ENCODE measurements at places on chromosomes 7 and 10.

- DNase-seq = no peak
Measured at GRCh38 chr10:4131407-4132215, 346.6 kb upstream of the KLF6 start.

DNA sequence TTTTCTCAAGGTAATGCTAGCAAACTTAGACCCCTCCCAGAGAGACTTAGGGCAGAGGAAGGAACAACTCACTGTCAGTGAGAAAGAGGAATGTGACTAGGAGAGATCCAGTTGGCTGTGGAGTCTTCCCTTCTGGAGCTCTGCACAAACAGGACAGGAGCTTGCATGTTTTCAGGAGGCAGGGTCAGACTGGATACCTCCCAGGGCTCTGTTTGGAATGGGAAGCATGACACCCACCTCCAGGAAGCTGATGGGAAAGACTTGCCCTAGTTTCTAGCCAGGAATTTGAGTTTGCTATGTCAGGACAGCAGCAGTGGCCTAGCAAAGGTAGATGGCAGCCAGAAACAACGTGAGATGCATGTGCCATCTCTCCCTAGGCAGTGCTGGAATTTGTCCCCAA lies 40.6 kb downstream of the GHRHR start:
- DNase-seq = no peak

DNA sequence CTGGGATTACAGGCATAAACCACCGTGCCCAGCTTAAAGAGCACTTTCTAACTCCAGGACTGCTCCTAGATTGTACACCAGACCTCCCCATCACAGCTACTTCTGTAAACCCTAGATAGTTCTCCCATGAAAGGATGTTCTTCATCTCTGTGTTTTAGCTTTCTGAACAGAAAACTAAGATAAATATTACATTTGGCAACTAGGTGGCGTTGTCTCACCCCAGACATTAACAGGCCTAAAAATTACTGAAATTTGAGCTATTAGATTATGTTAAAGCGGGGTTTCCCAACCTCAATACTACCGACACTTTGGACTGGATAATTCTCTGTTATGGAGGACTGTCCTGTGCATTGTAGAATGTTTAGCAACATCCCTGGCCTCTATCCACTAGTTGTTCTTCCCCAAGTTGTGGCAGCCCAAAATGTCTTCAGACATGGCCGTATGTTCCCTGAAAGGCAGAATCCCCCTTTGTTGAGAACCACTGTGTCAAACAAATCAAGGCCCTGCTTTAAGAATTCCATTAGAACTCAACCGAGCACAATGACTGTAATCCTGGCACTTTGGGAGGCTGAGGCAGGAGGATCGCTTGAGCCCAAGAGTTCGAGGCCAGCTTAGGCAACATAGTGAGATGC lies 19.1 kb downstream of the ATOH7 start:
- no peak for DNase-seq

DNA sequence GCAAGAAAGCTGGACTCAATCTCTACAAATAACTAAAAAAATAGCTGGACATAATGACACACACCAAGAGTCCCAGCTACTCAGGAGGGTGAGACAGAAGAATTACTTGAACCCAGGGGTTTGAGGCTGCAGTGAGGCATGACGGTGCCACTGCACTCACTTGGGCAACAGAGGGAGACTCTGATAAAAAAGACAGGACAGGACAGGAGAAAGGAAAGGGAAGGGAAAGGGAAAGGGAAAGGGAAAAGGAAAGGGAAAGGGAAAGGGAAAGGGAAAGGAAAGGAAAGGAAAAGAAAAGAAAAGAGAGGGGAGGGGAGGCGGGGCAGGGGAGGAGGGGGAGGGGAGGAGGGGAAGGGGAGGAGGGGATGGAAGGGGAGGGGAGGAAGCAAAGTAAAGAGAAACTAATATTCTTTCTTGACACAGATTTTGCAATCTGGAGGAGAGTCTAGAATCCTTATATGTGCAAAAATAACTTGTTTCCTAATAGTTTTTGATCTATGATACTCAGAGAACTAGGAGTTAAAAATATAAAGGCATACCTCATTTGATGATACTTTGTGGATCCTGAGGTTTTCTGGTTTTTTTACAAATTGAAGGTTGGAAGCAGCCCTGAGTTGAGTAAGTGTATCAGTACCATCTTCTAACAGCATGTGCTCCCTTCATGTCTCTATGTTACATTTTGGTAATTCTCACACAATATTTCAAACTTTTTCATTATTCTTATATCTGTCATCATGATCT lies 8.0 kb downstream of the SAR1A start:
- no peak for DNase-seq

- DNase-seq = no peak
Measured at GRCh38 chr10:77820349-77820748, 106.2 kb downstream of the DLG5 start.

- no peak for DNase-seq
Measured at GRCh38 chr10:105266966-105267539, 626.0 kb downstream of the SORCS3 start.

- DNase-seq = no peak
Measured at GRCh38 chr7:33157311-33157710, 27.9 kb downstream of the BBS9 start.

DNA sequence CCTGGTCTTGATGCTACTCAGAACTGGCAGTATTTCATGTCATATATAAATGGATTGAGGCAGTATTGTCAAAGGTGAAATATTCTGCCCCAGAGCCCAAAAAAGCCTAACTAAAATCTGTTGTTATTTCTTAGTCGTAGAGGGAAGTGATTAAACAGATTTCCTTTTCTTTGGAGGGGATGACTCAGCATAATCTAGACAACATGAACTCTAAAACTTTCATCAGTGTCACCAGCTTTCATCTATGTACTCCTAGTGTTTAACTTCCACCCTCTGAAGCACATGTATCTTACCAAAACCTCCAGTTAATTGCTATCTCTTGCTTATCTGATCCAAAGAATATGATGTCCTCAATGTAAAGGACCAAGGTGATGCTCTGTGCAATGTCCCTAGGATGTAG lies 97.1 kb upstream of the ARID5B start:
- no peak for DNase-seq

DNA sequence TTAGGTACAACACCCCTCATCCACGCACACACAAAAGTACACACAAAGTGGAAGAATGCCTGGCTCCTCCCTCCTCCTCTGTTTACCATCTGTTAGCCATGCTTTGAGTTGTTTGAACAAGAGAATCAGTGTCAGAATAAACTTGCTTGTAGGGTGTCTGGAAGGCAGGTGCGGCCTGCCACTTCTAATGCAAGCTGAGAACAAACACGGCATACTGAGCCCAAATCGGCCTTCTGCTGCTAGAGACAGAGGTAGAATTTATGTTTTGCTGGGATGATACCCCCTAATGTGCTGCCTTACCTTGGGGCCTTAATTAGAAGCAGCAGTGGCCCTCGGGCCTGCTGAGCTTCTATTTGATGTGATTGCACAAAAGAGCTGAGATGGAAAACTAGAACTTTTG lies 24.9 kb upstream of the FAM180A start:
- DNase-seq = no peak

GRCh38 chr7:91883676-91884362 lies 3.3 kb upstream of the MTERF1 start:
- no peak for DNase-seq

DNA sequence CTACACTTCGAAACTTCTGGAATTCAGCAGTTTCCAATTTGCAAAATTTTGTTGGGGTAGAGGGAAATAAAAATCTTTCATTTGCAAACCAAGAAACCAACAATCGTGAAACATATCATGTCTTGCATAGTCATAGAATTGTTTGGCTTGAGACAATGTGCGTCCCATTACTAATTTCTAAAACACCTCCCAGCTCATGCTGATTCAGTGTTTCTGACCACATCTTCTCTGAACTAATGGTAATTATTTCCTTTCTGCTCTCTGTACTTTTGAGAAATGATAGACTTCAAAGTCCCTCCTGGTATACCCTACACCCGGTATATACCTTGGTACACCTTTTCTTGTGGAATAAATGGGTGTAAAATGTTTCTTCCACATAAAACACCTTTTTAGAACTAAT lies 41.8 kb upstream of the TSPAN13 start:
- no peak for DNase-seq

GRCh38 chr10:4354382-4354812 lies 471.6 kb upstream of the AKR1E2 start:
- DNase-seq = no peak

DNA sequence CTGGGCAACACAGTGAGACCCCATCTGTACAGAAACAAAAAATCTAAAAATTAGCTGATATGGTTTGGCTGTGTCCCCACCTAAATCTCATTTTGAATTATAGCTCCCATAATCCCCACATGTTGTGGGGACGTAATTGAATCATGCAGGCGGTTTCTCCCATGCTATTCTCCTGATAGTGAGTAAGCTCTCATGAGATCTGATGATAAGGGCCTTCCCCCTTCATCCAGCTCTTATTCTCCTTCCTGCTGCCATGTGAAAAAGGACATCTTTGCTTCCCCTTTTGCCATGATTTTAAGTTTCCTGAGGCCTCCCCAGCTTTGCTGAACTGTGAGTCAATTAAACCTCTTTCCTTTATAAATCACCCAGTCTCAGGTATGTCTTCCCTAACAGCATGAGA lies 136.5 kb downstream of the SFMBT2 start:
- DNase-seq = no peak

- no peak for DNase-seq
Measured at GRCh38 chr10:43259213-43259991, 7.5 kb downstream of the RASGEF1A start.
